ENCODE measurements at places on chromosomes 5 and 9.

GRCh38 chr9:133852431-133852830, 114.3 kb upstream of the SARDH start:
- no peak for DNase-seq

GRCh38 chr5:107602896-107603295, 67.8 kb downstream of the EFNA5 start:
- DNase-seq = no peak

DNA sequence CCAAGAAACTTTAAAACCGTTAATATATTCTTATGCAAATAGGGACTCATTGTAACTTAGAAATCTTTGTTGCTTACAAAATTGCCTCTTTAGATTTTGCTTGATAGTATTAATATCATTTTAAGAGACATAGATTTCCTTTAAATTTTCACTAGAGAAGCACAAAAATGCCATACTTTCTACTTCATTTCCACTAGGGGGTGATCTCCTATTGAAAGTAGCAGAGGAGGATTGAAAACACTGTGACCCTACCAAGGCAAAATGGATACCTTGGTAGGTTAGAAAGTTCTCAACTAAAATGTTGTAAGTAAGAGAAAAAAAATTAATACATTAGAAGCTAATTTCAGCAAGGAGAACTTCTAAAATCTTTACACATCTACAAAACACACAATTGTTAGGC, 204.9 kb downstream of the CHSY3 start:
- peak; percentile 75 for DNase-seq

DNA sequence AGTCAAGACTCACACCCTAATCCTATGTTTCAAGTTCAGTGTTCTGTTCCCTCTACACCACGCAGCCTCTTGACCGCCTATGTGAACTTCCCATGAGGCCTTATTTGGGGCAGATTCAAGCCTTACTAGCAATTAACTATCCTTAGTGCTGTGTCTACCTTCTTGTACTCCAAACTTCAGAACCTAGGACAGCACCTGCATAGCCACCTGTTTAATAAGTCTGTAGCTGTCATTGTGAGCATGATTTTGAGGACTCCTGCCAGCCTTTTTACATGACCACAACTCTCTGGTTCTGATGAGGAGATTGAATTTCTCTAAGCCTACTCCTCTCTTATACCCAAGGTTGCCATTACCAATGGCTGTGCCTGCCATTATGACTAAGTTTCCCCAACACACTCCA, 50.8 kb upstream of the PCSK1 start:
- peak; percentile 65 for DNase-seq

DNA sequence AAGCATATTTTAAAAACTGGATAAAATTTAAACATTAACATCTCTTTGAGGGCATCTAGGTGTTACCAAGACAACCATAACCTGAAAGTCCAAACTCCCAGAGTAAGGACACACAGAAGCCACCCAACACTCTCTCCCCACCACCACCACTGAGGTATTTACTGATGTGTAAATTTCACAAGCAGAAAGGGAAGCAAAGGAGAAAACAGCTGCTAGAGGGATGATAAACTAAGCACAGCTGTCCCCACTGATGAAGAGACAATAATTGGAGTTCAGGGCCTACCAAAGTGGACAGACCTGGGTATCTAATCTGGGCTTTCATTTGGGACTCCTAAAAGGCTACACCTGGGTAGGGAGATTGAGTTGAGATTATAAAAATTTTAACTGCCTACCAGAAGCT, 63.6 kb downstream of the FRMD3 start:
- no peak for DNase-seq

- DNase-seq = no peak
Observed at GRCh38 chr5:14627270-14627669, 37.2 kb upstream of the OTULIN start.

DNA sequence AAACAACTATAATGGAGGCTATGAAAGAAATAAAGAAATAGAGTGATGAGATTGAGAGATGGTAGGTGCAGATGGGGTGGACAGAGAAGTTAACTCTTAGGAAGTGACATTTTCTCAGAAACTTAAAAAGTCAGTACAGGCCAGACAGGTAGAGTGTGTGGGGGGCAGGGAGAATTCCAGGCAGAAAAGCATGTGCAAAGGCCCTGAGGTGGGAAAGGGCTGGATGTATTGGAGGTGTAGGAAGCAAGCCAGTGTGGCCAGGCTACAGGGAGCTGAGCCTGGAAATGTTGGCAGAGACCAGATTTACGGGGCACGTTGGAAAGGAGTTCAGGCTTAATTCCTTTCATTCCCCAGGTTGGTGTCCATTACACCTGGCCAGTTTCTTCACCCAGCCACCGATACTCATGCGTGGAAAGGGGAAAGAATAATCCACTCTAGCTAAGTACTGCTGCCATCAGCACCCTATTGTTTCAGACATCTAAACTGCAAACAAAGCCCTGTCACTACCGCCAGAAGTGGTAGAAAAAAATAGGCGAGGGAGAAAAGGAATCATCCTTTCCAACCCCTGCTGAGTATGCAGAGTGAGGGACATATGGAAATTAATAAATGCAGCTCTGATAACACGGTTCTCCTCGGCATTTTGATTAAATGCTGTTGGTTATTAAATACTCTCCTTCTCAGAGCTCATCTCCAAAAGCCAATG, 116.8 kb upstream of the GPR151 start:
- no peak for DNase-seq

DNA sequence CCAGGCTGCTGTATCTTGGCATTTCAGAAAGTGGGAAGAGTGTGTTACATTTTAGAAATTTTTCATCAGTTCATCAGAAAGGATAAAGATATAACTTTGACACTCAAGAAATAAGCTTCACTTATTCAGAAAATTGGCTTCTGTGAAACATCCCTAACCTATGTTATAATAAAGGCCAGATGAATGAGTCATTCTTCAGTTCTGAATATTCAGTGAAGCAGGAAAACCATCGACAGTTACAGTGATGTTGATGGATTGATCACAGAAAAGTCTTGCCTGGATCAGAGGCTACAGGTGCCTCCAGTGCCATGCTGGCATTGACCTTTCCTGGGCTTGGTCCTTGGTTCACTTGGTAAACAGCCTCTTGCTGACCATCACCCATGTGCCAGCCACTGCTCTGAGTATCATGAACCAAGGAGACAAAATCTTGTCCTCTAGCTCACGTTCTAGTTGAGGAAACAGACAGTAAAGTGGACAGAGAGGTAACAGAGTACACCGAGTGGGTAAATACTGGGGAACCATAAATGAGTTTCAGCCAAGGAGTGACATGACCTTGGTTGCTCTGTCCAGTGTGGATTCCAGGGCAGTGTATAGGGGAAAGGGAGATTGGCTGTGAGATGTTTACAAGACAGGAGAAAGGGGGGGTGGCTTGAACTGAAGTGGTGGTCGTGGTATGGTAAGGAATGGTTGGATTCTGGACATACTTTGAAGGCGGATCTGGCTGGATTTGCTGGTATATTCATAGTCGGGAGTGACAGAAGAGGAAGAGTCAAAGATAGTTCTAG, 98.6 kb downstream of the AMBP start:
- no peak for DNase-seq

DNA sequence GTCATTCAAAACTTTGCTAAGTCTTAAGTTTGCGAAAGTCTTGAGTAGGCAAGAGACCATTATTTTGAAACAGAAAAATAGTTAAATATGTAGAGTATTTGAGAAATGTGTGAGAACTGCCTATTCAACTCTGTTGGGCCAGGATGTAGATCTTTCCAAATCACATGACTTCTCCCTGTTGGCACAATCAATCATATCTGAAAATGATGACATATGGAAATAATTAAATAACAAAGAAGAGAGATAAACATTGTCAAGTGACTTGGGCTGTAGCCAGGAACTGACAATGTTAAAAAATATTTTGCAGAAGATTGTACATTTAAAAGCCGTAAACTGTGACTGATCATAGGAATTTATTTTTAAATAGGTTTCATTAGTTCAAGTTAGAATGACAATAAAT, 104.6 kb upstream of the IL6ST start:
- DNase-seq = no peak

GRCh38 chr9:134059188-134059641, 8.6 kb downstream of the BRD3 start:
- DNase-seq = no peak
